ENCODE measurements at places on chromosomes 5 and 9. TPM values are rescaled to one million over a fixed set of nuclear protein-coding genes. Genes with fewer than 3 reads are reported as not detected.

- no peaks in the 10 kb centered on the region for H3K36me3 ChIP-seq
- DNase-seq = no peak
- no peaks in the 10 kb centered on the region for H3K4me1 ChIP-seq
- no peaks in the 10 kb centered on the region for H3K27me3 ChIP-seq
- no peak overlapping the region for H3K4me3 ChIP-seq
These were observed 8.1 kb downstream of the NDST1 start for GRCh38 chr5:150516011-150516410.

PTGES gene
- 3.5 TPM for total RNA-seq

- no peaks in the 10 kb centered on the region for H3K27me3 ChIP-seq
- H3K36me3 ChIP-seq = no peaks in the 10 kb centered on the region
- H3K4me3 ChIP-seq = no peak overlapping the region
- DNase-seq = no peak
These were observed 42.6 kb downstream of the MLLT3 start for GRCh38 chr9:20579524-20580314.

- H3K27ac ChIP-seq = no peak overlapping the region
- no peaks in the 10 kb centered on the region for H3K27me3 ChIP-seq
- DNase-seq = no peak
- peaks cover 2% of the 10 kb centered on the region for H3K4me1 ChIP-seq
- H3K4me3 ChIP-seq = no peak overlapping the region
These were observed 43.4 kb downstream of the PFDN1 start for GRCh38 chr5:140259500-140259899.

- H3K4me3 ChIP-seq = no peak overlapping the region
- DNase-seq = no peak
- no peak overlapping the region for H3K27ac ChIP-seq
- H3K4me1 ChIP-seq = no peaks in the 10 kb centered on the region
These were observed 223.1 kb upstream of the ITGA1 start for GRCh38 chr5:52564587-52564986.

DNA sequence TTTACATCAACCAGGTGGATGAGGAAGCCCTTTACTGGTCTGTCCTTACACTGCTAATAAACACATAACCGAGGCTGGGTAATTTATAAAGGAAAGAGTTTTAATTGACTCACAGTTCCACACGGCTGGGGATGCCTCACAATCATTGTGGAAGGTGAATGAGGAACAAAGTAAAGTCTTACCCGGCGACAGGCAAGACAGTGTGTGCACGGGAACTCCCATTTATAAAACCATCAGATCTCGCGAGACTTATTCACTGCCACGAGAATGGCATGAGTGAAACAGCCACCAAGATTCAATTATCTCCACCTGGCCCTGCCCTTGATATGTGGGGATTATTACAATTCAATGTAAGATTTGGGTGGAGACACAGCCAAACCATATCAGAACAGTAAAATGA is 67.3 kb upstream of the GRAMD2B start:
- no peaks in the 10 kb centered on the region for H3K4me1 ChIP-seq
- no peak overlapping the region for H3K27ac ChIP-seq
- no peak for DNase-seq
- no peaks in the 10 kb centered on the region for H3K36me3 ChIP-seq

RETREG1 gene
- total RNA-seq = 9.7 TPM

PCAT7 gene
- 0.29 TPM for total RNA-seq

FOXD4 gene
- not detected for total RNA-seq

DNA sequence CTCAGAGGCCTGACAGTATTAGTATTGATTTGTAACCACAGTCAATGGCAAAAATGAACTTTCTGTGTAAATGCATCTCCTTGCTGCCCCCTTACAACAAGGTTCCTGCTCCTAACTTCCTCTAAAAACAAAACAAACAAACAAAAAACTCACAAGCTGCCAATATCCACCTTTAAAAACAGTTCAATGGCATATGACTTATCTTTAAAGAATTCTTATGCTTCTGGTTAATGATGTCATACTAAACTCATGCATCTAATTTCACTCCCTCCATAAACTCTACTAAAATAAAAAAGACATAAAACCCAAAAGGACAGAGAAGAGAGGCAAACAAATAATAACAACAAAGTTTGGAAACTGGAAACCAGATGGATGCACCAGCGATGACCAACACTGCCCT is 9.0 kb upstream of the OR1N1 start:
- H3K27ac ChIP-seq = no peak overlapping the region
- no peak for DNase-seq
- no peaks in the 10 kb centered on the region for H3K36me3 ChIP-seq

GRCh38 chr9:96141666-96142065 is 160.3 kb downstream of the HSD17B3 start:
- no peaks in the 10 kb centered on the region for H3K36me3 ChIP-seq
- no peak overlapping the region for H3K27ac ChIP-seq
- no peaks in the 10 kb centered on the region for H3K27me3 ChIP-seq
- DNase-seq = no peak
- no peak overlapping the region for H3K4me3 ChIP-seq

CCT5 gene
- total RNA-seq = 104 TPM

IFNA13 gene
- total RNA-seq = not detected

NANS gene
- 47.3 TPM for total RNA-seq

DNA sequence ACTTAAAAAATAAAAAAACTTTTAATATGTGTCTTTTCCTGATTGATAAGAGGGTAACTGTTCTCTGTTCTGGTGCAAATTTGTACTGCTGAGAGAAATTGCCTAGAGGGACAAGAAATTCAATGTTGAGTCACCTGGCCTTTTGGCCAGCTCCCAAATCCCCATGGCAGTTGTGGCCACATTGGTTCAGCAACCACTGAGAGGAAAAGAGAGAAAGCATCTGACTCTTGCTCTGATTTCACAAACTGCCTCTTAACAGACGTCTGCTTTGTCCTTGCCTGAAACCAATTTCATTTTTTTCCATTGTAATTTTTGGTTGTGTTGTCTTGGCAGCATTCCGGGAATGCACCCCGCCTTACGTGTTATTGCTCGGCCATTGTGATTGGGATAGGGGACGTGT is 42.4 kb downstream of the NTRK2 start:
- no peak for DNase-seq
- no peaks in the 10 kb centered on the region for H3K36me3 ChIP-seq
- H3K4me1 ChIP-seq = no peaks in the 10 kb centered on the region
- H3K4me3 ChIP-seq = no peak overlapping the region
- H3K27ac ChIP-seq = no peak overlapping the region
- H3K27me3 ChIP-seq = no peaks in the 10 kb centered on the region

NR5A1 gene
- total RNA-seq = not detected

DNAJC18 gene
- 26.4 TPM for total RNA-seq

- H3K36me3 ChIP-seq = no peaks in the 10 kb centered on the region
- DNase-seq = no peak
- no peaks in the 10 kb centered on the region for H3K4me1 ChIP-seq
These were observed 95.9 kb downstream of the KCNIP1 start for GRCh38 chr5:170599756-170600155.

GRCh38 chr5:14417276-14417730 is 164.3 kb upstream of the OTULINL start:
- DNase-seq = no peak
- no peak overlapping the region for H3K27ac ChIP-seq
- H3K27me3 ChIP-seq = no peaks in the 10 kb centered on the region
- H3K4me3 ChIP-seq = no peak overlapping the region

RANBP17 gene
- 10.8 TPM for total RNA-seq

GRCh38 chr9:121598167-121598964 is 53.1 kb upstream of the DAB2IP start:
- H3K27me3 ChIP-seq = no peaks in the 10 kb centered on the region
- no peaks in the 10 kb centered on the region for H3K4me1 ChIP-seq

DNA sequence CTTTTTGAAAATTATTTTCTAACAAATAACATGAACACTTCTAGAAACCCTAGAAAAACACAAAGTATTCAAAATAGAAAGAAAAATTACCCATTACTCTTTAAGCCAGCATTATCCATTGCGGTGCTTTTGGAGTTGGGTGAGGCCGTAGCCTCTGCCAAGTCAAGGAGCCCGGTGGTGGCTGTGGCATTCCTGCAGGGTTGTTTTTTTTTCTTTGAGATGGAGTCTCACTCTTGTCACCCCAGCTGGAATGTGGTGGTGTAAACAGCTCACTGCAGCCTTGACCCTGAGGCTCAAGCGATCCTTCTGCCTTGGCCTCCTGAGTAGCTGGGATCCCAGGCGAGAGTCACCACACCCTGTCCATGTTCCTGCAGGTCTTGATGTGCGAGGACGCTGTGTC is 8.2 kb upstream of the AHRR start:
- H3K27me3 ChIP-seq = no peaks in the 10 kb centered on the region
- no peak for DNase-seq
- H3K27ac ChIP-seq = no peak overlapping the region

DNA sequence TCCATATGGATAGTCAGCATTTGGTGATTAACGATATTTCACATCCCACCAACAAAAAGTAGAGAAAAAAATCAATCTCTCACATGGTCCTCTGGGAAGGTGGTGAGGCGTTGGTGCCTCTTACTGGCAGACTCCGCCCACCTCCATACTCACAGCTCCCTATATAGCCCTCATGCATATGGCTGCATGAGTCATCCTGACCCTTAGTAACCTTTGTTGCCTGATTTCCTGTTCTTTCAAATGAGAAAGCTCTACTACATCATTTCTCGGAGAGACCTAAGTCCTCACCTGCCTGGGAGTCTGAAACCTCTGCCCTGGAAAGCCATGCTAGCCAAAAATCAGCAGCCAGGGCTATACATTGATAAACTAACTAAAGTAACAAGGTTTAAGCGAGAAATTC is 33.3 kb upstream of the ABCA1 start:
- no peak overlapping the region for H3K27ac ChIP-seq
- no peaks in the 10 kb centered on the region for H3K36me3 ChIP-seq
- no peaks in the 10 kb centered on the region for H3K4me1 ChIP-seq

IL3 gene
- total RNA-seq = not detected

GRCh38 chr9:122087406-122088200 is 5.5 kb downstream of the TTLL11 start:
- peak overlapping the region; percentile 96 for H3K27ac ChIP-seq
- H3K27me3 ChIP-seq = no peaks in the 10 kb centered on the region
- peaks cover 10% of the 10 kb centered on the region for H3K4me1 ChIP-seq
- H3K36me3 ChIP-seq = no peaks in the 10 kb centered on the region

RNF180 gene
- 29.2 TPM for total RNA-seq

DNA sequence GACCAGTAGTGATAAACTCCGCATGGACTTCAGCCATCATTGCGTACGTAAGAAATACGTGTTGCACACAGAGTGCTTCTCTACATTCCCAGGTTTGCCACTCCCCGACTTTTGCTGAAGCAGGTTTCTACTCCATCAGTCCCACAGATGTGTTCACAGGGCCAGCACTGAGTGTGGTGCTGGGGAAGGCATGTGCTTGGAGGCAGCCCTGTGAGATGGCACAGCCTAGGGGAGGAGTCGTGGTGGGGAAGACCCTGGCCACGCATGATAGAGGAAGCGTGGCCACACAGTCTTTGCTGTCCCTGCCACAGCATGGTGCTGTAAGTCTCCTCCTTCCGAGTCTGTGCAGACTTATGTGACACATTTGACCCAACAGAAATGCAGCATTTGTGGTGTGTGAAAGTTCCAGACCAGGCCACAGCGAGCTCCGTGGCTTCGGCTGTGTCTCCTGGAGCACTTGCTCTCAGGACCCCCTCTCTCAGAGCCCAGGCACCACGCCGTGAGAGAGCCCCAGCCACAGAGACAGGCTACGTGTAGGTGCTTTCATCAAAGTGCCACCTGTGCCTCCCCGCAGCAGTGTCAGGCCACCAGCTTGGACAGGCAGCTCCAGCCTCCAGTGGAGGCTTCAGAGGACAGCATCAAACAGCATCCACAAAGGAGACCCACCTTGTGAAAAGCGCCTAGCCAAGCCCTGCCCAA is 197.8 kb downstream of the AUH start:
- DNase-seq = no peak
- H3K4me3 ChIP-seq = no peak overlapping the region
- no peaks in the 10 kb centered on the region for H3K27me3 ChIP-seq
- no peak overlapping the region for H3K27ac ChIP-seq
- H3K4me1 ChIP-seq = no peaks in the 10 kb centered on the region

- no peaks in the 10 kb centered on the region for H3K4me1 ChIP-seq
- no peak for DNase-seq
- H3K27me3 ChIP-seq = no peaks in the 10 kb centered on the region
- no peaks in the 10 kb centered on the region for H3K36me3 ChIP-seq
- no peak overlapping the region for H3K27ac ChIP-seq
These were observed 9.8 kb upstream of the OLFM1 start for GRCh38 chr9:135077497-135078200.

OLFML2A gene
- 7.1 TPM for total RNA-seq

SURF2 gene
- total RNA-seq = 9.9 TPM

DNA sequence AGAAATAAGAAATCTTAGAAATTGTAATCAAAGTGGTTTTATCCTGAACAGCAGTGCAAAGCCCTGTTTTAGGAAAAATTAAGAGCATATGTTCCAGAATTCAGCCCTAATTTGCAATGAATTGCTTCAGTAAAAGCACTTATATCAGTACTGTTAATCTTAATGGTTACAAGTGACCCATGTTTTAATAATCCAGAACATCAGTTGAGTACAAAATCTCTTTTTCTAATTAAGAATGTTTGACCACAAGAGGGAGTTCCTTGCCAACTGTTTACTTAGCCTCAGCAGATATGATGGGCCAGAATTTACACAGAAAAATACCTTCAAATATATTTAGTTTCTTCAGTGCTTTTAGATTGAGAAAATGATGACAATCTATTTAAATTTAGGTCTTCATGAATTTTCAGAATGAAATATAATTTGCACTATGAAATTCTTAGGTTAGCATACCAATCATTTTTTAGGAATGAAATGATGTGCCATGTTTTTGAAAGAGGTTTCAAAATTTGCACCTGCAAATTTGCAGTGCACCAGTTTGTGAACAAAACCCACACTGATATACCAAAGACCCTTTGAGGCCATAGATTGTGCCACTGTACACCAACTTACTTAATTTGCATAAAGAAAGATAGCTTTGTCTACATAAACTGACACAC is 926.3 kb upstream of the ARRDC3 start:
- DNase-seq = no peak
- no peaks in the 10 kb centered on the region for H3K27me3 ChIP-seq
- H3K4me1 ChIP-seq = no peaks in the 10 kb centered on the region

SPATA31D1 gene
- total RNA-seq = not detected

TIMD4 gene
- total RNA-seq = 0.99 TPM

GRCh38 chr9:94112716-94113465 is 28.6 kb downstream of the PTPDC1 start:
- H3K27me3 ChIP-seq = no peaks in the 10 kb centered on the region
- no peaks in the 10 kb centered on the region for H3K36me3 ChIP-seq
- no peak overlapping the region for H3K27ac ChIP-seq
- no peaks in the 10 kb centered on the region for H3K4me1 ChIP-seq
- no peak for DNase-seq

GRCh38 chr9:114538241-114538640 is 33.0 kb upstream of the WHRN start:
- H3K4me1 ChIP-seq = no peaks in the 10 kb centered on the region
- no peaks in the 10 kb centered on the region for H3K27me3 ChIP-seq
- no peak overlapping the region for H3K27ac ChIP-seq
- H3K36me3 ChIP-seq = no peaks in the 10 kb centered on the region

Data from aorta (tissue), 5 donors.